ENCODE measurements at places on chromosomes 11 and 22. TPM values are rescaled to one million over a fixed set of nuclear protein-coding genes. Genes with fewer than 3 reads are reported as not detected.

DNA sequence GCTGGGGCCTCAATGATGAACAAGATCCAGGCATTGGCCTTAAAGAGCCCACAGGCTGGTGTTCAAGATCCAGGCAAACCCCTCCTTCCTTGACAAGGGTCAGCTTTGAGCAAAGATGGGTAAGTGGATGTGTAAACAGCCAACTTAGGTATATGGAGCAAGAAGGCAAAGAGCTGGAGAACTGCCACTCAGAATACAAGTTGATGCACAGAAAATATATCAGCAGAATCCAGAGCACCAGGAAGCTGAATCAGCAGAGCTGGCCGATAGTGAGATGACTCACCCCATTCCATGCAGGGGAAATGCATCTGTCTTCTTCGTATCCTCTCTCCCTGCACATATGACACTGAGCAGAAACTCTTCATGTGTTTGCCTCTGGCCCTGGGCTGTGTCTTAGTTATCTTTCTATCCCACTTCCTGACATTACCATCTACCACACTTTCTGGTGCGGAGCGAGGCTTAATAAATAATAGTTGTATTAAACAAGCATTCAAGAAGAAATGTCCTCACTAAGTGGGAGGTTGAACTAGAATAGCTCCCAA, 57.8 kb downstream of the ENDOD1 start:
- DNase-seq, result no peak
- H3K27ac ChIP-seq, result no peak overlapping the region
- H3K27me3 ChIP-seq, result peaks cover 11% of the 10 kb centered on the region
- peaks cover 31% of the 10 kb centered on the region for H3K4me1 ChIP-seq
- H3K36me3 ChIP-seq, result no peaks in the 10 kb centered on the region
- no peak overlapping the region for H3K4me3 ChIP-seq

DNA sequence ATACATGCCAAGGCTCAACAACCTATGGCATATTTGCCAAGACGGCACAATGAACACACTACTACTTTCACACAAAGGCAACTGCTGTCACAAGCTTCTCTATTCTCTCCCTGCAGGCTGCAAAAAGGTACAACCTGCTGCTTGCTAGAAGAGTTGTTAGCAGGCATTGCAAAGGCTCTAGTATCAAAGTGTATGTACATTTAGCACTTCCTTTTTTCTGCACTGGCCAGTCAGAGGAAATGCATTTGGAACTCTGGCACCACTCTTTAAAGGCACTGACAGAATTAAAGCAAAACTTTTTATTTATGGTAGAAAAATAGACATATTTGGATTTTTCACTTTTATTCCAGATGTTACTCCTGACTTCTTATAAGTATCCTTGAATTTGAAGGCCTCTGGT, 125.9 kb downstream of the CWF19L2 start:
- no peak overlapping the region for H3K4me3 ChIP-seq
- no peaks in the 10 kb centered on the region for H3K27me3 ChIP-seq
- no peak for DNase-seq
- H3K27ac ChIP-seq, result no peak overlapping the region

DNA sequence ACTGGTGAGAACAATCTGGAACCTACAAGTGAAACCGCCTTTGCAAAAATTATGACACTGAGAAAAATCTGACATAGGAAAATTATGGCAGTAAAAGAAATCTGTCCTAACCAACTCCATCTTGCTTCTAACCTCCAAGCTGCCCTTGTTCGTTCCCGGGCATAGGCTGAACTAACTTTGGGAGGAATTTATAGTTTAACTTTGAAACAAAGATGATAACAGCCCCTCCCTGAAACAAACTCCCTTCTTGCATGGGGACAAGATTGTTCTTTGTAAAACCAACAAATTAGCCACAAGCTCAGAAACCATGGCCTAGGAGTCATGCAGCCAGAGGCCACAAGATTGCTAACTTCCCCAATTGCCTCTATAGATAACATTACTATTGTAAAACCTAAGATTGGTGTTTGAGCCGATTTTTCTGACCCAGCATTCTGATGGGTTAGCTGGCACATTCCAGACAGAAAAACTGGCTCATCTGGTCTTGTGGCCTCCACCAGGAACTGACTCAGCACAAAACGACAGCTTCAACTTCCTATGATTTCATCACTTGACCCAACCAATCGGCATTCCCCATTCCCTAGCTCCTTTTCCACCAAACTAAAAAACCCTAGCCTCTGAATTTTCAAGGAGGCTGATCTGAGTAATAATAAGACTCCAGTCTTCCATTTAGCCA, 3.6 kb upstream of the CCDC81 start:
- no peak overlapping the region for H3K27ac ChIP-seq
- H3K4me1 ChIP-seq, result peaks cover 10% of the 10 kb centered on the region
- peaks cover 7% of the 10 kb centered on the region for H3K36me3 ChIP-seq
- DNase-seq, result no peak
- H3K4me3 ChIP-seq, result no peak overlapping the region
- peaks cover 7% of the 10 kb centered on the region for H3K27me3 ChIP-seq

DNA sequence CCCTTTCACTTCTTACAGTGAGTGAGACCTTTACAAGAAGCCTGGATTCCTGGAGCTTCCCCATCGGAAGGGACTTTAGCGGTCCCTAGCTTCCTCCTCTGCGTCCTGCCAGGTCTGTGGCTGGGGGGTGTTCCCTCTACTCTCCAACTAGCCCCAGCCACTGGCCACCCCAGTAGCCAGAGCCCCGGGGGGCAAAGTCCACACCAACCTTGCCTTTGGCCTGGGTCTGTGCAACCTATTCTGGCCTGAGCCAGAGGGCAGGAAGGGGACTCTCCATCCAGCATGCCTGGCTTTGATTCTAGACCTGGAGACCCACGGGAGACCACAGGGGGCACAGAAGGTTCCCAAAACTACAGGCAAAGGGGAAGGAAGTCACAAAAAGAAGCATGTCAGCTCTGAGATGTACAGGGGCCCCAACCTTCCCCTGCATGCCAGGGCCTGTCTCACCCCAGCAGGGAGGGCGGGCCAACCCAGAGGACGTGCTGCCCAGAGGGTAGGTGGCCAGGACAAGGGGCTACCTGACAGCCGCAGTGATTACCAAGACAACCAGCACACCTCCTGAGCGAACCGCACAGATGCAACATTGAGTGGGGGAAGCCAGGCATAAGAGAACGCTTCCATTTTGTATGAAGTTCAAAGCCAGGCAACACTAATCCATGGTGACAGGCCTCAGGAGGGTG, 52.4 kb downstream of the DSCAML1 start:
- DNase-seq, result no peak
- H3K4me1 ChIP-seq, result peaks cover 11% of the 10 kb centered on the region
- no peaks in the 10 kb centered on the region for H3K36me3 ChIP-seq

SHANK3 gene
- total RNA-seq, result not detected

METTL15 gene
- total RNA-seq, result 13.6 TPM
